ENCODE measurements at places on chromosomes 4 and X. TPM values are rescaled to one million over a fixed set of nuclear protein-coding genes. Genes with fewer than 3 reads are reported as not detected.

CCDC120 gene
- polyA plus RNA-seq, result 3.1 TPM

RNF128 gene
- polyA plus RNA-seq, result not detected

UNC5C gene
- 0.32 TPM for polyA plus RNA-seq

CCDC149 gene
- 7.8 TPM for polyA plus RNA-seq

DNA sequence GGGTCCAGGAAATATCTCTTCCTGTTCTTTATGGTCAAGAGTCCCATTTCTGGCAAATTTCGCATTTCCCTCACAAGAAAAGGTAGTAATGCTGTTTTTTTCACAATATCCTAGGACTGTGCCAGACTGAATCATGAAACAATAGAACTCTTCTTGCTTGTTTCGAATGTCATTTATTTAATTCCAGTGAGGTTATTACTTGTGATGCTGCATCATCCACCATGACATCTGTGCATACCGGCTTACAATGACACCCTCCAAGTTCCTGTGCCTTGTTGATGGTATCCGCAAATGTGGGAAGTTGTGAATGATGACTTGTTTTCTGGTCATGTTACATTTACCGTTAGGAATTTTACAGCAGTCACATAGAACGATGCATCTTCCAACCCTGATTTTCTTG is 42.9 kb upstream of the SPRY1 start:
- no peaks in the 10 kb centered on the region for H3K27me3 ChIP-seq
- no peak overlapping the region for H3K4me3 ChIP-seq
- H3K36me3 ChIP-seq, result no peaks in the 10 kb centered on the region

DNA sequence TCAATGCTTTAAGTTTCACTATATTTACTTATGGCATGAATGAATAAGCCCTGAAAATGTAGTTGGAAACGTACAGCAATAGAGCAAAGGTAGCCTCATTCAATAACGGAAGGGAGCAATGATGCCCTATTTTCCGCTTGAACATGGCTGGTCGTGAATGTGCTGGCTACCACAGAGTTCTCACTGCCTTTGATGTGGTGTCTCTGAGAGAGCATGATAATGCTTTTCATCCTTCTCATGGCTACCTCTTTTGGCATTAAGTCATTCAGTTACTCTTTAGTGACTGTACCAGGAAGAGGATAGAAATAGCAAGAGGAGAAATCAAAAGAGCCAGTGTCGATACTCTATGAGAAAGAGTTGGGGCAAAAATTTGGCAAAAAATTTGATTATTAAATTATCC is 308.0 kb downstream of the PPP3CA start:
- H3K4me1 ChIP-seq, result peaks cover 18% of the 10 kb centered on the region
- H3K4me3 ChIP-seq, result no peak overlapping the region
- no peaks in the 10 kb centered on the region for H3K36me3 ChIP-seq
- DNase-seq, result no peak

DNA sequence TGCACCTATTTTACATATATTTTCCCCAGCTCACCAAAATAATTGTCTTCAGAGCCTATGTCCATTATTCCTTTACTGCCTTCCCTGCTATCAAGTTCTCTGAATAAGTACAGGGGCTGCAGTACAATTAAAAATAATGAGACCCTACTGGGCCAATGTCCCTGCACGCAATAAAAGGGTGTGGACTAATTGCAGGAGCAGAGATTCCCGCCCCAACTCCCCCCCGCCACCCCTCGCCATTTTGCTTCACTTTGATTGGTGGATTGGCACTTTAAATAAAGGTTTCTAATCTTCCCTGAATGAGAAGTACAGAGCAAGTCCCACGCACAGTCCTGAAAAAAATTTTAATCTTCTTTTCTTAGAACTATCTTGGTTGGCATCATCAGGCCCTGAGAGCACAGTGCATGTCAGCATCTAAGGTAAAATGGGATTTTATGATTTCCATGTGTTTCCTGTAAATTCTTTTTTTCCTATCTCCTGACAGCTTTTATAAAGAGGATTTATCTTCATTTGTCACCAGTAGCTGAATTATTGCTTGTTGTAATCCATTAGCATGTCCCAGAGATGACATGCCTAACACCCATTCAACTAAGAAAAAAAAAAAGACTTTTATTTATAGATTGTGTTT is at the start of gene AMBN:
TSS of gene AMBN (plus strand) at position 302 of the 628 bp plus-strand sequence. CDS start at position 405, 103 bp downstream.
- H3K4me3 ChIP-seq, result no peak within 1 kb of the TSS
- no peaks in the 10 kb centered on the region for H3K4me1 ChIP-seq
- H3K27me3 ChIP-seq, result peaks cover 3% of the 10 kb centered on the region
- H3K36me3 ChIP-seq, result no peaks in the 10 kb centered on the region

DNA sequence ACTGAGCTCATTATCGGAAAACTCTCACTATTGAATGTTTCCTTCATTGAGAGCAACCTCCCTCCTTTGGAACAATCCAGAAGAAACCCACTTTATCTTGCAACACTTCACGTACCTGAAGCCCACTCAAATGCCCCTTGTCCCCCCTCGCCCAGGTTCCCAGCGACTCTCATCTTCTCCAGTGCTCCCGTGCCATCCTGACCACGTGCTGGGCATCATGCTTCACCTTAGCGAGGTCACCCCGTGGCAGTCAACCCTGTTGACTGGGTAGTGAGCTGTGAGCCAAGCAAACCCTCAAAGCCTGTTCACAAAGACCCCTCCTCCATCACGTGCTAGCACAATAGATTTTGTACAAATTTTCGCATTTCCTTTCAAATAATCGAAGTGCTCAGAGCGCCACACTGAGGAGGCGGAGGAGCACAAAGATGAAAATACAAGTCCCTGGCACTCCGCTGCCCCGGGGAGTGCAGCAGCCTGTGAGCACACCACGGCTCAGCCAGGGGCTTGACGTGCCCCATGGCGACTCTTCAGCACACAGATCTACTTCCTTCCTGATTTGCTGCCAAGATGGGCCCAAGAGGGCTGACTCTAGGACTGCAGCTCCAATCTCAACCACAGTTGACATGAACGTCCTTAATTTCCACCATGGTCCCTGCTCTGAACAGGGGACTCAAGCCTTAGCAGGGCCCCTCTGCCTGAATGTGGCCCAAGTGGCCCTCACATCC is 15.6 kb downstream of the PDZD4 start:
- no peak for DNase-seq
- peaks cover 2% of the 10 kb centered on the region for H3K27me3 ChIP-seq
- peaks cover 4% of the 10 kb centered on the region for H3K4me1 ChIP-seq
- no peak overlapping the region for H3K27ac ChIP-seq
- no peak overlapping the region for H3K4me3 ChIP-seq
- H3K36me3 ChIP-seq, result no peaks in the 10 kb centered on the region

- H3K27me3 ChIP-seq, result no peaks in the 10 kb centered on the region
- no peaks in the 10 kb centered on the region for H3K36me3 ChIP-seq
- no peak overlapping the region for H3K4me3 ChIP-seq
- H3K27ac ChIP-seq, result no peak overlapping the region
Observed at GRCh38 chr4:108988464-108989195, 225.8 kb upstream of the ETNPPL start.

DNA sequence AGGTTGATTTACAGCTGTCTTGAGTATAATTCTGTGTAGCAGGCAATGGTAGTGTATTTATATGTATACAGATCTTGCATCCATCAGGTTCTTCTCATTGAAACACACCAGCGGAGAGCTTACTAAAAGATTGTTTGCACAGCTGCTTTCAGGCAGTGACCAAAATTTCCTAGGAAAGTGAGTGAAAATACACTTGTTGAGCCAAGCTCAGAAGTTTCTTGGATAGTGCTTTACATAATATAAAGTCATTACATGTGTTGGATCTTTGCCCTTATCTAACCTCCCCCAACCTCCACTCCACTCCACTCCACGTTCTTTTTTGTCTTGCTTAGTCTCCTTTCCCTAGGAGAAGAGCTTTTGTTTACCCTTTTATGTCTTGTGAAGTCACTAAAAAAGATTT is 34.1 kb downstream of the CNKSR2 start:
- no peak overlapping the region for H3K4me3 ChIP-seq
- no peaks in the 10 kb centered on the region for H3K4me1 ChIP-seq
- no peak for DNase-seq

- H3K36me3 ChIP-seq, result no peaks in the 10 kb centered on the region
- no peaks in the 10 kb centered on the region for H3K4me1 ChIP-seq
- DNase-seq, result no peak
- no peaks in the 10 kb centered on the region for H3K27me3 ChIP-seq
- H3K4me3 ChIP-seq, result no peak overlapping the region
- H3K27ac ChIP-seq, result no peak overlapping the region
Observed at GRCh38 chr4:4625488-4625887, 83.6 kb upstream of the STX18 start.

DNA sequence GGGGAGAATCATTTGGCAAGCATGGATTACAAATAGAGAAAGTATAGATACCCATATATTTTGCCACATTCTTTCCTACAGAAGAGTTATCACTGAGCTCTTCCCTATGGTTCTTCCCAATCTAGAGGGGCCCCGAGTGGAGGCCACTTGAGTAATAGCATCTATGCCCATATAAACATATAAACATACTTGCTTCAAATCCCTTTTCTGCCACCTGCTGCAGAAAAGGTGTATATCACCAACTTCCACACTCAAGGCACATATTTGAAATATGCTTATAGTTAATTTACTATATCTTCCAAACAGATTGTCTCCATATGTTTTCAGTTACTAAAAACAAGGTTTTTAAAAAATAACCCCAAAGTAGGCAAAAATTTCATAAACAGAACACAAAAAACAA is 642.8 kb upstream of the DIPK2B start:
- no peaks in the 10 kb centered on the region for H3K27me3 ChIP-seq
- H3K27ac ChIP-seq, result no peak overlapping the region
- H3K36me3 ChIP-seq, result no peaks in the 10 kb centered on the region

- no peak overlapping the region for H3K27ac ChIP-seq
- no peaks in the 10 kb centered on the region for H3K4me1 ChIP-seq
- no peak for DNase-seq
- no peaks in the 10 kb centered on the region for H3K36me3 ChIP-seq
- H3K27me3 ChIP-seq, result no peaks in the 10 kb centered on the region
- no peak overlapping the region for H3K4me3 ChIP-seq
Observed at GRCh38 chr4:135411251-135411650, 1209.7 kb upstream of the PABPC4L start.

GRCh38 chr4:112076919-112077608 is 68.2 kb upstream of the FAM241A start:
- no peaks in the 10 kb centered on the region for H3K27me3 ChIP-seq
- peaks cover 2% of the 10 kb centered on the region for H3K4me1 ChIP-seq
- H3K36me3 ChIP-seq, result no peaks in the 10 kb centered on the region

DNA sequence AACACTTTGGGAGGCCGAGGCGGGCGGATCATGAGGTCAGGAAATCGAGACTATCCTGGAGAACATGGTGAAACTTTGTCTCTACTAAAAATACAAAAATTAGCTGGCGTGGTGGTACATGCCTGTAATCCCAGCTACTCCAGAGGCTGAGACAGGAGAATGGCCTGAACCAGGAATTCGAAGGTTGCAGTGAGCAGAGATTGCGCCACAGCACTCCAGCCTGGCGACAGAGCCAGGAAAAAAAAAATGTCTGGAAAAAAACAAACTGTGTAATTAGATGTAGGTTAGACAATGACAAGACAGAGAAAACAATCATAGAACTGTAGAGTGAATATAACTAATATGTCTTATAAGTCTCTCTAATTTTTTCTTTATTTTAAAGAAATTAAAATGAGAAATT is 1002.5 kb upstream of the LCORL start:
- no peak for DNase-seq
- no peaks in the 10 kb centered on the region for H3K36me3 ChIP-seq
- no peak overlapping the region for H3K27ac ChIP-seq
- no peak overlapping the region for H3K4me3 ChIP-seq
- H3K4me1 ChIP-seq, result no peaks in the 10 kb centered on the region

- H3K4me3 ChIP-seq, result no peak overlapping the region
- no peak overlapping the region for H3K27ac ChIP-seq
- no peak for DNase-seq
- no peaks in the 10 kb centered on the region for H3K4me1 ChIP-seq
- no peaks in the 10 kb centered on the region for H3K36me3 ChIP-seq
Observed at GRCh38 chrX:55582447-55582846, 40.8 kb upstream of the FOXR2 start.

DNA sequence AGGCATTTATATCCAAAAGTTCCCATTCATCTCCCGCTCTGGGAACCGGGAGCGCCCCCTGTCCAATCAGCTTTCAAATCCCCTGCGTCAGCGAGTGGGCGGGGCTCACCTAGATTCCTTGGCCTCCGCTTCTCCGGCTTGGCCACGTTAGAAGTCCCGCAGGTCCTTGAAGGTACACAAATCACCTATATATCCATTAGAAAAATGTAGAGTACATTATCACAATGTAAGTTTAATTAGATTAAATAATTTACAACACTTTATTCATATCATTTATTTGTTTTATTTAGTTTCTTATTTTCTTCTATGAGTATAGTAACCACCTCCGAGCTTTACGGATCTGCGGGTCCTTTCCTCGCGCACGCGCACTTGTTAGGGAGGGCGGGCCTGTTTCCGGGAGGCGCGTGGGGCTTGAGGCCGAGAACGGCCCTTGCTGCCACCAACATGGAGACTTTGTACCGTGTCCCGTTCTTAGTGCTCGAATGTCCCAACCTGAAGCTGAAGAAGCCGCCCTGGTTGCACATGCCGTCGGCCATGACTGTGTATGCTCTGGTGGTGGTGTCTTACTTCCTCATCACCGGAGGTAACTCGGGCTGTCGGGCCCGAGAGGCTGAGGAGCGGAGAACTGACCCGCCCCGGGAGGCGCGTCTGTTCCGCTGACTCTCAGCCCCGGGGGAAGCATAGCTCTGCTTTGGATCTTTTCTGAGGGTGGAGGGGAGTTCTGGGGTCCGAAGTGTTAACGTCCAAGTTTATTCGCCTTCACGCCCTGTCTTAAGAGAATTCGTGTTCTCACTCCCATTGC is at the start of gene OSTC:
TSS of gene OSTC (plus strand) at position 388 of the 802 bp plus-strand sequence. CDS start at position 445, 57 bp downstream.
- peaks cover 13% of the 10 kb centered on the region for H3K4me1 ChIP-seq
- peak; percentile 95 for DNase-seq
- peak within 1 kb of the TSS; percentile 88 for H3K27ac ChIP-seq
- H3K4me3 ChIP-seq, result peak within 1 kb of the TSS; percentile 99
- H3K27me3 ChIP-seq, result no peaks in the 10 kb centered on the region

DNA sequence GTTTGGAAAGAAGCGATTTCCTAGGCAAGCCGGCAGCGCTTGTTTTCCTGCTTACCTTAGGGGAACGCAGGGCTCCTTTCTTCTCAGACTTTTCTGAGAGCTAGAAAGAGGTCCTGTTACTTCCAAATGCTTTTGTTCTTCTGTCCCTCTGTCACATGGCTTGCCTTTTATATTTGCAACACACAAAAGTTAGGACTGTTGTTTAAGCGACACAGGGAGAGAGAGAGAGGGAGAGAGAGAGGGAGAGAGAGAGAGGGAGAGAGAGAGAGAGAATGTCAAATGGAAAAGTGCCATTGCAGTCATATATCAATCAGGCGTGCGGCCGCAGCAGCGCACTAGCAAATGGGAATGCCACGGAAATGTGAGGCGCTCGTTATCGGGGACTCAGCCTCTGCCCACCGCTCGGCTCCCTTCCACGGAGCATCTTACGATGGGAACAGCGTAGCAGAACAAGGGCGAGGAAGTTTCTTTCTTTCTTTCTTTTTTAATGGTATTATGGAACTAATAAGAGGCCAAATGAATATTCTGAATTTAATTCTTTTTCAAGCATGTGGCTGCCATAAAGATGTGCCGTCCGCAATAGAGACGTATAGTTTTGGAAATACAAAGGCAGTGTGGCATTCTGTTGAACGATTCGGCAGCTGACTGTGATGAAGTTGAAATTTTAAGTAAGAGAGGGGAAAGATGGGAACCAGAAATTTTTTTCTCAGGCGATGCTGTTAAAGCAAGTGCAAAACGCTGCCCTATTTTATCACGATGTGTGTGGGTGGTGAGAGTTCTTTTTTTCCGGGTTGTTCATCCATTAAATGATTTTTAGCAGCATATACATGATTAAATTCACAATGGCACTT is at the start of gene NDP:
TSS of gene NDP (minus strand) at position 142 of the 851 bp plus-strand sequence. CDS start 14,745 bp downstream, outside the sequence.
- H3K36me3 ChIP-seq, result no peaks in the 10 kb centered on the region
- peak within 1 kb of the TSS; percentile 26 for H3K4me3 ChIP-seq
- peak; percentile 42 for DNase-seq
- H3K27me3 ChIP-seq, result no peaks in the 10 kb centered on the region
- peak within 1 kb of the TSS; percentile 21 for H3K27ac ChIP-seq

- H3K27ac ChIP-seq, result no peak overlapping the region
- no peak for DNase-seq
- no peaks in the 10 kb centered on the region for H3K36me3 ChIP-seq
- H3K4me1 ChIP-seq, result no peaks in the 10 kb centered on the region
Observed at GRCh38 chr4:30473225-30473624, 246.9 kb upstream of the PCDH7 start.

Data from endothelial cell of umbilical vein (primary cell).